ENCODE measurements at places on chromosomes 3 and 15. TPM values are rescaled to one million over a fixed set of nuclear protein-coding genes. Genes with fewer than 3 reads are reported as not detected.

Gene ACVR2B
- total RNA-seq, result 6.6 TPM

Gene STX19
- total RNA-seq, result not detected

DNA sequence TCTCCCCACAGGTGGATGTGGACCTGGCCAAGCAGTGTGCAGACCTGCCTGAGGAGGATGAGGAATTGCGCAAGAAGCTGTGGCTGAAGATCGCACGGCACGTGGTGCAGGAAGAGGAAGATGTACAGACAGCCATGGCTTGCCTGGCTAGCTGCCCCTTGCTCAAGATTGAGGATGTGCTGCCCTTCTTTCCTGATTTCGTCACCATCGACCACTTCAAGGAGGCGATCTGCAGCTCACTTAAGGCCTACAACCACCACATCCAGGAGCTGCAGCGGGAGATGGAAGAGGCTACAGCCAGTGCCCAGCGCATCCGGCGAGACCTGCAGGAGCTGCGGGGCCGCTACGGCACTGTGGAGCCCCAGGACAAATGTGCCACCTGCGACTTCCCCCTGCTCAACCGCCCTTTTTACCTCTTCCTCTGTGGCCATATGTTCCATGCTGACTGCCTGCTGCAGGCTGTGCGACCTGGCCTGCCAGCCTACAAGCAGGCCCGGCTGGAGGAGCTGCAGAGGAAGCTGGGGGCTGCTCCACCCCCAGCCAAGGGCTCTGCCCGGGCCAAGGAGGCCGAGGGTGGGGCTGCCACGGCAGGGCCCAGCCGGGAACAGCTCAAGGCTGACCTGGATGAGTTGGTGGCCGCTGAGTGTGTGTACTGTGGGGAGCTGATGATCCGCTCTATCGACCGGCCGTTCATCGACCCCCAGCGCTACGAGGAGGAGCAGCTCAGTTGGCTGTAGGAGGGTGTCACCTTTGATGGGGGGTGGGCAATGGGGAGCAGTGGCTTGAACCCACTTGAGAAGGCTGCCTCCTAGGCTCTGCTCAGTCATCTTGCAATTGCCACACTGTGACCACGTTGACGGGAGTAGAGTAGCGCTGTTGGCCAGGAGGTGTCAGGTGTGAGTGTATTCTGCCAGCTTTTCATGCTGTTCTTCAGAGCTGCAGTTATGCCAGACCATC lies 8.6 kb downstream of the VPS18 start:
- H3K36me3 ChIP-seq, result peaks cover 19% of the 10 kb centered on the region
- DNase-seq, result no peak
- H3K27me3 ChIP-seq, result no peaks in the 10 kb centered on the region
- H3K4me3 ChIP-seq, result no peak overlapping the region

DNA sequence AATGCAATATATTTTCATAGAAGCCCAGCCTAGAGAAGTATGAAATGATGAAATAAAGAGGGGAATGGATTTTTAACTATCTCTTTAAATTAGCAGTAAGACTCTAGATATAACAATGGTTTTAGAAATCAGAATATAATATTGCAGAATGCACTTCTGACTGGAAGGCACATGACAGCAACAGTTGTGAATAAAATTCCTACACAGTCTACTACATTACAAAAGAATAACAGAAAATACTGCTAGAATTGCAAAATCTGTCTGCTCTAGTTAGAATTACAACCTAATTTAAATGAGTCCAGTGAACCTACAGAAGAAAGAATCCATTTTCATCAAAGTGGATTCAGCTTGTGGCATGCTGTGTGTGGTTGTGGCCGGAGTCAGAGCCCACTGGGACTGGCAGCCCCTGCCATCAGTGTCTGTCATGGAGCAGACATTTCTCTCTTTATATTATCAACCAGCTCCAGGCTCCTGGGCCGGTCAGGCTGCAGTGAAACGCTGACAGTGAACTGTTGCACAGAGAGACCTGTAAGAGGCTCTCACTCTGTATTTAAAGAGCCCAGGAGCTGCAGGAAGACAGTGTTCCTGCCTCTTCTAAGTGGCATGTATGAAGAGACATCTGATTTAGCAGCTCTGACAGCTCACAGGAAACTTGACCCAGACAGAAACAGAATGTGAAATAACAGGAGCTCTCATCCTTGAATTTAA lies 1523.8 kb upstream of the CADM2 start:
- no peaks in the 10 kb centered on the region for H3K36me3 ChIP-seq
- H3K27ac ChIP-seq, result no peak overlapping the region
- DNase-seq, result no peak
- H3K27me3 ChIP-seq, result no peaks in the 10 kb centered on the region
- no peaks in the 10 kb centered on the region for H3K4me1 ChIP-seq

- peak overlapping the region; percentile 91 for H3K4me3 ChIP-seq
- H3K27me3 ChIP-seq, result no peaks in the 10 kb centered on the region
- peak overlapping the region; percentile 97 for H3K27ac ChIP-seq
- peak; percentile 36 for DNase-seq
- peaks cover 37% of the 10 kb centered on the region for H3K4me1 ChIP-seq
These were observed 296 bp downstream of the TPRA1 start for GRCh38 chr3:127590282-127590592.

- H3K4me1 ChIP-seq, result no peaks in the 10 kb centered on the region
- no peak overlapping the region for H3K4me3 ChIP-seq
- H3K27me3 ChIP-seq, result no peaks in the 10 kb centered on the region
These were observed 727.2 kb downstream of the SI start for GRCh38 chr3:164351131-164351530.

Gene SLC12A1
- total RNA-seq, result not detected

DNA sequence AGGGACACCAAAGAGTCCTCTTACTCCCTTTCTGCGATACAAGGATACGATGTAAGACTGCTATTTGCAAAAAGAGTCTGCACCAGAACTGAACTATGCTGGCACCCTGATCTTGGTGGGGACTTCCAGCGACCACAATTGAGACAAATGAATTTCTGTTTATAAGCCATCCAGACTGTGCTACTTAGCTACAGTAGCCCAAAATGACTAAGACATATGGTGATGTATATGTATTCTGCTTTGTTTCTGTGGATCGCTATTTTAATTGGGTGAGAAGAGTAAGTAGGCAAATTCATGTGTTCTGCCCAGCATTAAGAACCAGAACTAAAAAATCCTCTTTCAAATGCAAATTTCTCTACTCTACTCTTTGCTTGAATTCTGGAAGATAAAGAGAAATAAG lies 720.9 kb downstream of the DIPK2A start:
- H3K27ac ChIP-seq, result no peak overlapping the region
- no peak overlapping the region for H3K4me3 ChIP-seq
- no peaks in the 10 kb centered on the region for H3K36me3 ChIP-seq

Gene CORO2B
- total RNA-seq, result not detected

GRCh38 chr15:41502795-41503668 lies 9.4 kb downstream of the ITPKA start:
- DNase-seq, result no peak
- no peak overlapping the region for H3K27ac ChIP-seq
- peaks cover 76% of the 10 kb centered on the region for H3K27me3 ChIP-seq
- H3K4me1 ChIP-seq, result peaks cover 22% of the 10 kb centered on the region
- H3K36me3 ChIP-seq, result no peaks in the 10 kb centered on the region
- H3K4me3 ChIP-seq, result peak overlapping the region; percentile 59

- DNase-seq, result no peak
- peaks cover 6% of the 10 kb centered on the region for H3K4me1 ChIP-seq
- H3K27ac ChIP-seq, result no peak overlapping the region
- H3K4me3 ChIP-seq, result no peak overlapping the region
These were observed 198.2 kb upstream of the STRIT1 start for GRCh38 chr3:155491696-155492095.

- no peak for DNase-seq
- H3K4me1 ChIP-seq, result peaks cover 76% of the 10 kb centered on the region
- H3K27me3 ChIP-seq, result peaks cover 52% of the 10 kb centered on the region
- H3K36me3 ChIP-seq, result peaks cover 60% of the 10 kb centered on the region
- H3K27ac ChIP-seq, result peak overlapping the region; percentile 51
These were observed 1.1 kb downstream of the CCR2 start for GRCh38 chr3:46354984-46355383.

DNA sequence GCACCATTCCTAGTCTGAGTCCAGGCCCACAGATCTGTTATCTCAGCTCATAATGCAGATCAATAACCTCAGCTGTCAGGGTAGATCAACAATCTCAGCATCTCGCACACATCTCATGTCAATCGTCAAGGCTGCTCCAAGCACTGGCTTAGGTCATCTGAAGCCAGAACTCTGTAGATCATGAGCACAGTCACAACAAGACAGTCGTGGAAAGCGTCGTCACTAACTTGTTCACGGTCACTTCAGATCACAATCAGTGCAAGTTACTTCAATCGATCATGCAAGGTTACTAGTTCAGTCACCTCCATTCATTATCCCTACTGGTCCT lies 71.8 kb downstream of the RBPMS2 start:
- H3K27me3 ChIP-seq, result peaks cover 2% of the 10 kb centered on the region
- peaks cover 45% of the 10 kb centered on the region for H3K4me1 ChIP-seq
- DNase-seq, result no peak
- peak overlapping the region; percentile 71 for H3K27ac ChIP-seq
- peaks cover 11% of the 10 kb centered on the region for H3K36me3 ChIP-seq
- H3K4me3 ChIP-seq, result peak overlapping the region; percentile 80

DNA sequence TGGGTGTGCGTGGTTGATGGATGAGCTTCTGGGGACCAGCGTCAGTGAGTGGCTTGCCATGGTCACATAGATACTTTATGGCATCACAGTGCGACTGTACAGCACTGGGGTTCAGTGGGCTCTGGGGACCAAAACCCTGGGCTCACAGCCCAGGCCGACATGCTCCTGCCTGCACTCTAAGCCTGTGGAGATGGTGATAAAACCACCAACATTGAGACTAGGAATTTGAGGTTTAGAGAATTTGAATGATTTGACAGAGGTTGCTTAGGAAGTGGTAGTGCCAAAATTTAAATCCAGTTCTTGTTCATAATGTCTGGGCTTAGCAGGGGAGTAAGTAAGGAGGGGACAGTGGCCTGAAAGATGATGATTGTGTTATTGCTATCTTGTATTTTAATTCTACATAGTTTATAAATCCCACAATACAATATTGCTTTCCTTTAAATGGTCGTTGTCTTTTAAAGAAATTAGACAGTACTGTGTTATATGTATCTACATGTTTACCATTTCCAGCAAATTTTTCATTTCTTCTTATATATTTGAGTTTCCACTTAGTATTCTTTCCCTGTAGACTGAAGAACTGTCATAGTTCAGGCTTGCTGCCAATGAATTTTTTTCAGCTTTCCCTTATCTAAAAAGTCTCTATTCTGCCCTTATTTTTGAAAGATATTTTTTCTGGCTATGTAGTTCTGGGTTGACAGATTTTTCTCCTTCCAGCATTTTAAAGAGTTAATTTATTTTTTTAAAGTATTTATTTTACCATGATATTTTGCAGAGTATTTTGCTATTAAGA lies 235.4 kb upstream of the RGMA start:
- H3K36me3 ChIP-seq, result no peaks in the 10 kb centered on the region
- DNase-seq, result no peak
- H3K27me3 ChIP-seq, result no peaks in the 10 kb centered on the region
- H3K27ac ChIP-seq, result no peak overlapping the region

Gene SLCO2A1
- not detected for total RNA-seq

DNA sequence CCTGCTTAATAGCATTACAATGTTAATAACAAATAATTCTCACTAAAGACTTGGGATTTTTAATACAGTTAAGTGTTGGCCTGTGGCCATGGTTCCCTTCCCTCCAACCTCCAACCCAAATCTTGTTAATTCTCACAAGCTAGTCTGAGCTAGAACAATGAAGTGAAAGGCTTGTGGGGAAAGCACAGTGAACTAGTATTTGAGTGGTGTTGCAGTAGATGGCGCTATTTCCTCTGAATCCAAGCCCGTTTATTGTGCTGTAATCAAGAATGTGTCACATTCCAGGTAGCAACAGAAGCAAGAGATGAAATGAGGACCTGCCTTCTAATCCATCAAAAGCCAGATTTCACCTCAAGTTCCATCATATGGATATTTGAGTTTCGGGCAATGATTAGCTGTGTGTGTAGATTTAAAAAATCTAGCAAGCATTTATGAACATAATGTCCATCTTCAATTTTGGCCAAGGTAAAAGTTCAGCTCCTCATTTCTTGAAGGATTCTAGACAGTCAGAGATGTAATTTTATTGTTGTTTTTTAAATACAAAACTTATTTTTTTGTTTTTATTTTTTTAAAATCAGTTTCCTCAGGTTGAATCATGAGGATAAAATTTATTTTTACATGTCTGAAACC lies 160.7 kb downstream of the SQOR start:
- no peak overlapping the region for H3K27ac ChIP-seq
- no peaks in the 10 kb centered on the region for H3K36me3 ChIP-seq
- H3K4me1 ChIP-seq, result no peaks in the 10 kb centered on the region
- no peak overlapping the region for H3K4me3 ChIP-seq

Gene RTP4
- 18.9 TPM for total RNA-seq

DNA sequence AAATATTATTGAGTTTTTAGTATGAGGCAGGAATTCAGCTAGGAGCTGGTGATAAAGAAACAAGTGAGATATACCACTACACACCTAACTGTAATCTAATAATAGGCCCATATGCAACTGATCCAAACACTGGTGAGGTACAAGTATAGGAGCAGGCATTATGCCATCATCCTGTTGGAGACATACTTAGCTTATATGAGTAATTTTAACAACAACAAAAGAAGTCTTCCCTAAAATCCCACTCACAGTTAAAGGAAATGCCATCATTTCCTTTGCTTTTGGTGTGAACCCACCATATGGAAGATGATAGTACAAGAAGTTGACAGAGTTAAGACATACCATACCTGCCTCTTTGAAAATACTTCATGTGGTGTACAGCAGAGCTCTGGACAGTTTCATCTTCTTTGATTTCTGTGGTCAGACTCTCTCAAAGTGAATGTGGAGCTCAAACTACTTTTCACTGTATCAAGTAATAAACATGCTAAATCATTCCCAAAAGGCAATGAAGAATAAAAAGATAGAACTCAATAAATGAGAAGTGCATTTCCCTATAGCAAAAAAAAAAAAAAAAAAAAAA lies 85.5 kb downstream of the CD200R1L start:
- H3K27ac ChIP-seq, result peak overlapping the region; percentile 41
- no peak overlapping the region for H3K4me3 ChIP-seq
- H3K27me3 ChIP-seq, result no peaks in the 10 kb centered on the region
- peaks cover 2% of the 10 kb centered on the region for H3K36me3 ChIP-seq

Gene TRPM1
- not detected for total RNA-seq

DNA sequence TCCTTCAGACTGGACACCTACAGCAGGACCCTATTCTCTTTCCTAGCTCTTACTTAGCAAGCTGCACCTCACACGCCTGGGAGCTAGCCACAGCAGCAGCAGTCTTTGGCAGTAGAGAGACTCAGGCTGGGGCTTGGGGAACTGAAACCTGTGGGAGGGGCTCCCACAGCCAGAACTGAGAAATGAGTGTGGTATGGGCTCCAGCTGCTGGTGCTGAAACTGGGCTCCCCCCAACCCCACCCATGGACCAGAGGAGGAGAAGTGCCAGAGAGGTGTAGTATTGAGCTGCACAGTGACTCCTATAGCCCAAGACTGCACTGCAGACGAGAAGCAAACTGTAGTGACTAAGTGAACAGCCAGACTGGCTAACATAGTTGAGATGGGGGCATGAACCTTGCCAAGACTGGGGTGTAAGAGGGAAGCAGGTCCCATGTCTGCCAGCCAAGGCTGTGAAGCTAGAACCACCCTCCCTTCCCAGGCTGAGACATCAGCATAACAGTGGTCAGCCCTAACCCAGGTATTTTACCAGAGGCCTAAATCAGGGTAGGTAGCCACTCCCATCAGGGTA lies 62.5 kb downstream of the MYO5A start:
- H3K4me3 ChIP-seq, result no peak overlapping the region
- H3K27me3 ChIP-seq, result no peaks in the 10 kb centered on the region
- H3K27ac ChIP-seq, result peak overlapping the region; percentile 82
- peak; percentile 37 for DNase-seq

GRCh38 chr15:52140646-52141045 lies 28.1 kb upstream of the BCL2L10 start:
- peaks cover 16% of the 10 kb centered on the region for H3K4me1 ChIP-seq
- peaks cover 17% of the 10 kb centered on the region for H3K36me3 ChIP-seq
- H3K27me3 ChIP-seq, result no peaks in the 10 kb centered on the region
- H3K27ac ChIP-seq, result no peak overlapping the region

GRCh38 chr3:31841515-31841914 lies 139.5 kb downstream of the OSBPL10 start:
- no peak overlapping the region for H3K27ac ChIP-seq
- H3K4me3 ChIP-seq, result no peak overlapping the region
- no peaks in the 10 kb centered on the region for H3K4me1 ChIP-seq
- H3K36me3 ChIP-seq, result no peaks in the 10 kb centered on the region

Measured in activated CD4-positive, alpha-beta T cell treated with anti-CD3 and anti-CD28 coated beads, Interleukin-2, amount 10 ng/mL, durations not matched to agents 7 days and 5 days (primary cell).